ENCODE measurements at places on chromosomes 4 and X.
A peak's percentile ranks its signal among the peaks of the same experiment; 100 is the strongest.

- no peak for DNase-seq
Observed at GRCh38 chr4:133498149-133498548, 349.1 kb downstream of the PCDH10 start.

DNA sequence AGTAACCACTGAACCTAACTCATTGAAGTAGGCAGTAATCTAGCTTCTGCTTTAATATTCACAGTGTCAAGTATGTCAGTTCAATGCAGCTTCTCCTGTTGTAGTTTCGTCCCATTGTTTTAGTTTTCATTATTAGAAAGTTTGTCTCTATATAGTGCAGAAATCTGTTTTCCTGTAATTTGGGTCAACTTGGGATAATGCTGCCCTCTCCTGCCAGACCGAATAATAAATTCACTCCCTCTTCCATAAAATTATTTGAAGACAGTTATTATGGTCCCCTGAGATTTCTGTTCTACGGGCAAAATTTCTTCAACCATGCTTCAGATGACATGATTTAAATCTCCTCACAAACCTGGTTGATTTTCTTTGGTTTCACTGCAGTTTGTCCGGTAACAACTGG, 4.6 kb upstream of the LUZP4 start:
- no peak for DNase-seq

DNA sequence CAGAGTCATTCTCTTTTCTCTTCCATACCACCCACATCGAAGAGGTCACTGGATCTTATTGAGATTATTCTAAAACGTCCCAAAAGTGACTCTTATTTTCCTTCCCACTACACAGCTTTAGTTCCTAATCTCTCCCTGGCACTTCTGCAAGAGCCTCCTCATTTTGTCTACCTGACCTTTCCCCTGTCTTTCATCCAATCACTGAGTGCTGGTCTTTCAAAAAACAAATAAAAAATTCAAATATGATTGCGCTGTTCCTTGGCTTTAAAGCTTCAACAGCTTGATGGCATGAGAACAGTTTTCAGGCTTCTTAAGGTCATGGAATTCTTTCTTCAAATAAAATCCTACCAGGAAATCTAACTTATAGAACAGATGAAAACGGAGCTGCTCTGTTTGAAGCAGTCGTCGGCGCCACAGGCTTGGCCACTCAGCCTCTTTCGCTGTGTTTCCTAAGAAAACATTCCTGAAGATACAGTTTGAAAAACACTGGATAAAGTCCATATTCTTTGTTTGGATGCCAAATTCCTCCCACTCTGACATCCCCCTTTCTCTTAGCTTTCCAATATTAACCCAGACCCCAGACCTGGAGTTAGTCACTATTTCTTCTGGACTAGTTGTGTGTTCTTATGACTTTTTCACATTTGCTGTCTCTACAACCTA, 12.5 kb downstream of the SYTL5 start:
- DNase-seq = no peak

DNA sequence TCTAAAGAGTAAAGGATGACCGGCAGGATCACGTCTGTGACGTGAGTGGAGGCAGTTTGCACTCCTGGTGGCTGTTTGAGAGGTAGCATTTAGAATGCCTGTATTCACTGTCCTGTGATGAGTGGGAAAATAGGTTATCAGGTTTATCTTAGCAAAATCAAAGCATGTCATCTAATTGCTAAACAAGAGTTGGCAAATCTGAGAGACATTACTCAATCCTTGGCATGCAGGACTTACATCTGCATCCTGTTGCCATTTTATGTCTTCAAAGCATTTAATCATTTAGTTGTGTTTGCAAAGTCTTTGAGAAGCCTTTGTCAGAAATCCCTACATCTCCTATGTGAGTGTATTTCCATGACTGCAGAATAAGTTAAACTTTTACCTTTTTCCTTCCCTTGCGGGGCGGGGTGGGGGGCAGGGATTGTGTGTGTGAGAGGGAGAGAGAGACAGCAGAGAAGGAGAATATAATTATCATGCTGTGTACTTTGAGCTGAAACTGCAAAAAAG, 41.4 kb upstream of the MSANTD1 start:
- DNase-seq = no peak

GRCh38 chr4:100286636-100287035, 96.4 kb upstream of the DDIT4L start:
- DNase-seq = no peak

- DNase-seq = no peak
Observed at GRCh38 chr4:112916868-112917267, 132.6 kb upstream of the ANK2 start.

- no peak for DNase-seq
Observed at GRCh38 chr4:140736669-140737343, 19.4 kb downstream of the TBC1D9 start.

- DNase-seq = peak; percentile 11
Observed at GRCh38 chr4:157204634-157205244, 15.8 kb upstream of the GRIA2 start.

DNA sequence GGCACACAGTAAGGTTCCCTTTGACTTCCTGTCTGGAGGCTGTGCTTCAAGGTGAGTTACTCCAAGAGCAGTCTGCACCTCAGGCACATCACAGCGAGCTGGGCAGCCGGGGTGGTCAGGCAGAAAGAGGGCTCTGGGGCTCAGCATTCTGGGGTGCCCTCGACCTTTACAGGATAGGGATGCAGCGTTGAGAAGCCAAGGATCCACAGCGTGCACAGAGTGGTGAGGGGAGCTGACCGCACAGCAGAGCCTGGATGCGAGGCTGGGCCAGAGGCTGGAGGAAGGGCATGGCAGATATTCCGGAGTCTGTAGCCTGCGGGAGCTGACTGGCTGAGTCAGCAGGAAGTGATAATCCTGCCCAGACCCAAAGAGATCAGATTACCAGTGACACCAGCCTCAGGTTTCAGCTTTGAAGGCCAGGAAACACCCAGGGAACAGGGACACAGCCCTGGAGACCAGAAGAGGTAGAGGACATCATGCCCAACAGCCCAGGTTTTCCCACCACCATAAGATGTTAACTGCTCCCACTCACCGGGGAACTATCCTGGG, 38.4 kb upstream of the PDLIM3 start:
- DNase-seq = no peak

DNA sequence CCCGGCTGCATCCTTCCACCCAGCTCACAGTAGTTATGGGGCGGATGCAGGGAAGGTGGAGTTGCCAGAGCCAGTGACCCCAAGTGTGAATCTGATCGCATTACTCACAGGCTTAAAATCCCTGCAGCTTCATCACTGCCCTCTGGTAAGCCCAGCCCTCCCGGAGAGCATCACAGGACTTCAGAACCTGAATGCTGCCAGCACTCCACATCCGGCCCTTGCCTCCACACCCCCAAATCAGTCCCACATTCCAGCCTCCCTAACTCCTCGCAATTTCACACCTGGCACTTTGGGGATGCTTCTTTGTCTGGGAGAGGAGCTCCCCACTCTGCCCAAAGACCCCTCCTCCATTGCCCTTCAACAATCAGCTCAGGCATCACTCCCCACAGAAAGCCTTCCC, 15.6 kb downstream of the RASL11B start:
- no peak for DNase-seq

DNA sequence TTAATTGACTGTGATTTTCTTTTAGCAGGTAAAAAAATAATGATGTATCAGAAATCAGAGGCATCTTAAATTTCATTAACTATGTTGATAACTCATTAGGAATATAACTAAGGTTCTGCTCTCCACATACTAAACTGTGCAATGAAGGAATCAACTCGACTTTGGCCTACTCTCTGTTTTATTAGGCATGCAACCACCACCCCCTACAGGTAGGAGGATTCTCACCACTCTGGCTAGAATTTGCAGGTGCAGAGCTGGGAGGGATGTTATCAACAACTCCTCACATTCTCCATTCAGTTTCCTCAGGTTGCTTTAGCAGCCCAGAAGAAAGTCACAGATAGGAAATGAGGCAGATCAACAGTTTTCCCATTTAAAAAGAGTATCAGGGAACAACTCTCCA, 160.1 kb downstream of the COX18 start:
- no peak for DNase-seq

DNA sequence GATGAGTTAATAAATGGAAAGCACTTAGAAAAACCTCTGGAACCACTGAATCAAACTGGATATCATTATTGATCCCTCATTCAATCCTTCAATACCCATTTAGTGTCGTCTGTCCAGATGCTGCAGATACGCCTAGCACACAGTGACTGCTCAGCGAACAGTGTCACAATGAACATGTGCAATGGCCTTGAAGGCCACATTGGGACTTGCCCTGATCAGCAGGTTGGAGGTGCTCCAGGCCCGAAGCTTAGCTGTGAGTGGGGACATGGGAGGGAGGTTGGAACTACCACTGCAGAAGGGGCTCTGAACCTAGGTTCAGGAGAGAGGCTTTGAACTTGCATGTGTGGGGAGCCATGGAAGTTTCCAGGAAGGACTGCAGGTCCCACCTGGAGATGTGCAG, 17.2 kb downstream of the GPKOW start:
- no peak for DNase-seq

- DNase-seq = no peak
Observed at GRCh38 chr4:187604984-187605383, 390.6 kb upstream of the ZFP42 start.

DNA sequence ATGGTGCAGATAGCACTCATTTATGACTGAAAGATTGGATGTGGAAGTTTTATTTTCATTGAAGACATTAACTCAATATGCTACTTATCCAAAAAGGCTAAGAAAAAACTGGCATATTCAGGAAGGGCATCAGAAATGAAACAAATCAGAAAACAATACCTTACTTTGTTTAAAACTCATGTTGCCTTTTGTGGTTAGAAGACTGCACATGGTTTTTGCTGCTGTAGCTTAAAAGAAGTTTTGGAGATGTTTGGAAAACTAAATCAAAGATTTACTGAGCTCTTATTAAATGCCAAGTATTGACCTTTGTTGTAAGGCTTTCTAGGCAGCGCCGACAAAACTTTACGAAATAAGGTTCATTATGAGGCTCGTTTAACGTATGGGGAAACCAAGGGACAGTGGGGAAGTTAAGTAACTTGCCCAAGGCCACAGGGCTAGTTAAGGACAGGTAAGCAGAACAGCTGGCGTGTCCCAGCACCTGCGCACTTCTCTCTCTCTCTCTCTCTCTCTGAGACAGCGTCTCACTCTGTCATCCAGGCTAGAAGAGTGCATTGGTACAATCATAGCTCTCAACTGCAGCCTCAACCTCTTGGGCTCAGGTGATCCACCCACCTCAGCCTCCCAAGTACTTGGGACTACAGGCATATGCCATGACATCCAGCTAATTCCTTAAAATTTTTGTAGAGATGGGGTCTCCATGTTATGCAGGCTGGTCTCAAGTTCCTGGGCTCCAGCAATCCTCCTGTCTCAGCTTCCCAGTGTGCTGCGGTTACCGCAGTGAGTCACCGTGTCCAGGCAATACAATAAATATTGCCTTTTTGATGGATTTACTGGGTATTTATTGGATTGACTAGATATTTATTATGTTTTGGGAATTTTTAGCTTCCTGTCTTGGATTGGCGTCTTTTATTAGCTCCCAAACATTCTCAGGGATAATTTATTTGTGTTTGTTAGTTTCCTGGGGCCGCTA, 16.1 kb downstream of the LRP2BP start:
- no peak for DNase-seq

DNA sequence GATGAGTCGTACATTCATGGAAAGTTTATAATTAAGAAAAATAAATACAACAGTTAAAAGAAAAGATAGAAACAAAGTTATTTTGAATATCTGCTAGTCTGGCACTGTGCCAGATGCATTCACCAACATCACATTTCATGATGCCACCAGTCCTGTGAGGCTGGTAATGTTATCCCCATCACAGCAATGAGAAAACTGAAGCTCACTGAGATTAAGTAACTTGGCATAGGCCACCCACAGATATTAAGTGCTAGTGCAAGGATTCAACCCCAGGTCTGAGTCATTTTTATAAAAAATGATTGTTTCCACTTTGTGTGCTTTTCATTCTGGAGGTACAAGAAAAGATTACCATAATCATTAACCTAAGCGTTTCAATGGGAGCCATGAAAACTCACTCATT, 65.0 kb upstream of the IL15 start:
- DNase-seq = no peak

- no peak for DNase-seq
Observed at GRCh38 chr4:90280954-90281353, 153.8 kb downstream of the CCSER1 start.

DNA sequence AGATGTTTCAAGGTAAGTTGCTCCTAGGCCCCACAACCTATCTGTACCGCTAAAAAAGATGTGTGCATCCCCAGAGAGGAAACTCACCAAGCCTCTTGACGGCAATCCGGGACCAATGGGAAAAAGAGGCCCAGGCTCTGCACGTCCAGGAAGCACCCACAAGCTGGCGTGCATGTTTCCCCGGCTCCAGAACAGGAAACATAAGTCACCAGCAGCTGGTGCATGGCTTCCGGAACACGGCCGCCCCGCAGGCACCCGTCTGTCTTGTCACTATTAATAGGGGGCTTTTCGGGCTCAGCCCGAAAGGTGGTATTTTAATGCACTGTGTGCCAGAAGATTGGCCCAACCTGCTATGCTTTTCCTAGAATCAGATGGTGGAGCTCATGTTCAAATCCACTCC, 22.2 kb downstream of the CRMP1 start:
- no peak for DNase-seq

- DNase-seq = no peak
Observed at GRCh38 chr4:3429651-3430050, 12.1 kb upstream of the HGFAC start.

GRCh38 chr4:146488495-146489174, 33.1 kb downstream of the SLC10A7 start:
- DNase-seq = no peak

- DNase-seq = no peak
Observed at GRCh38 chr4:172698256-172698655, 470.4 kb upstream of the GALNT7 start.

DNA sequence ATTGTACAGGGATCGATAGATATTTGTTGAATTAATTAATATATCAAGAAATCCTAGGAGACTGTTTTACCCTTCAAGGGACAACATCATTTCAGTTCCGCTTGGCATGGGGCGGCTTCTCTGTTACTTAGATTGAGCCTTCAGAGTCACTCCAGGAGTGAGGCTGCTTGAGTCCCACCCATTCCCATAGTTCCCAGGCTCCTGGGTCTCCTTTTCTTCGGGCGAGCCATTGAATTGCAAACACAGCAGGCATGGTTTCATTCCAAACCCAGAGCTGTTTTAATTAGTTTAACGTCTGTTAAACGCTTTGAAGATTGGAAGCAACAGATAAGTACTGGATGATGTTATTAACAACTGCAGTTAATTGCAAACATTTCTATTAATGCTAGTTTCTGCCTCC, 571 bp upstream of the EDA start:
- DNase-seq = no peak

DNA sequence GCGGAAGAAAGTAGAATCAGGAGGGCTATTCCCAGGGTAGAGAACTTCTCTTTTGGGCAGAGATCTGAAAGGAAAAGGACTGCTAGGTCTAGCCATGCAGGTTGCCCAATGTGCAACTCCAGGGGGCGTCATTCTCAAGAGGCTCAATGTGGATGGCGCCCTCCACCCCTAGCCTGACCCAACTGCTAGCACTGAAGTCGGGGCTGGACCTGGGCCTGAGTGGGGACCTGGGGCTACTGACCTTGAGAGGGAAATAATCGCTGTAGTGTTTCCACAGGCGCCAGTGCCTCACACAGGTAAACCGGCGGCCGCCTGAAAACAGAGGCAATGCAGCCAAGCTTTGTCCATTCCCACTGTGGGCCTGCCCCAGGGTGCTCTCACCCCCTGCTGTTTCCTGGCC, 6.1 kb downstream of the AWAT2 start:
- DNase-seq = no peak

All from CD4-positive, alpha-beta T cell treated with Interleukin-17A for 4 hours (primary cell).